ENCODE measurements at places on chromosomes 1 and 21.

DNA sequence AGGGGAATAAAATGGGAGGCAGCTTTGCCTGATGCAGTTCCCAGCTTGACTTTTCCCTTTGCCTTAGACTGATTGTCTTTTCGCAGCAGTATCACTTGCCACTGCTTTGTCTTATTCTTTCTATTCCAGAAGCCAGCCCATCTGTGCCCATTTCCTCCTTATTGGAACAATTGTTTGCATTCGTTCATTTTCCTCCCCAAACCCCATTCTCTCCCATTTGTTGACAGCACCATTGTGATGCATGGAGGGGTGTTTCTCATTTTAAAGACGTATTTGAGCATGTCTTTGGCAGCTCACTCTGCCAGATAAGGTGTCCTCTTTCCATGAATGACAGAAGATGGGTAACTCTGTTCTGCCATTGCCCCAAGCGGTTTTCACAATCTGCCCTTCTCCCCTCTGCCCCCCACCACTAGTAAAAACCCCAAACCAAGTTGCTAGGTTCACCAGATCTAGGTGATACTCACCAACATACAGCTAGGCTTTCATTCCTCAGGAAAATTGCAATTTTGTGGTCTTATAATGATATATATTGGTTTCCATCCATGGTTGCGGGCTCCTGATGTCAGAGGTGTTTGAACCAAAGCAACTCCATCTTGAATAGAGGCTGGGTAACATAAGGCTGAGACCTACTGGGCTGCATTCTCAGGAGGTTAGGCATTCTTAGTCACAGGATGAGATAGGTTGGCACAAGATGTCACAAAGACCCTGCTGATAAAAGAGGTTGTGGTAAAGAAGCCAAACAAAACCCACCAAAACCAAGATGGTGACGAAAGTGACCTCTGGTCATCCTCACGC, 30.8 kb downstream of the SERBP1 start:
- DNase-seq, result no peak

- DNase-seq, result peak; percentile 44
These were observed 104.5 kb upstream of the FMN2 start for GRCh38 chr1:239987103-239987745.

GRCh38 chr1:15145327-15145726, 8.2 kb upstream of the TMEM51 start:
- DNase-seq, result no peak

DNA sequence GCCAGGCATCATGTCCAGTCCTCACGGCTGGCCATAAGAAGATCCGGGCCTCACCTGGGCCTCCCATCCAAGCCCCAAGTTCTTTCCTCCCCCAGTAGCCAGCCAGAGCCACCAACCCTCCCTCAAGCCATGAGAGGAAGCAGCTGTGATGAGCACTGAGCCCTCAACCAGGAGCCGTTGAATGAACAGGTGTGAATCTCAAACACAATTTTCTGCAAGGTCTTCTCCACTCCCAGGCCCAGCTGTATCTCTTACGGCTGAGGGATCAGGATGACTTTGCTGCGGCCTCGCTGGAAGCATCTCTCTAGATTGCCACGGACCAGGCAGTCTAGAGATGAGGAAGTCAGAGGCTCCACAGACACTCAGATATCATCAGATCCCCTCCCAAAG, 9.8 kb upstream of the CLDN14 start:
- DNase-seq, result no peak
